ENCODE measurements at places on chromosomes 12 and 14.
A peak's percentile ranks its signal among the peaks of the same experiment; 100 is the strongest.

DNA sequence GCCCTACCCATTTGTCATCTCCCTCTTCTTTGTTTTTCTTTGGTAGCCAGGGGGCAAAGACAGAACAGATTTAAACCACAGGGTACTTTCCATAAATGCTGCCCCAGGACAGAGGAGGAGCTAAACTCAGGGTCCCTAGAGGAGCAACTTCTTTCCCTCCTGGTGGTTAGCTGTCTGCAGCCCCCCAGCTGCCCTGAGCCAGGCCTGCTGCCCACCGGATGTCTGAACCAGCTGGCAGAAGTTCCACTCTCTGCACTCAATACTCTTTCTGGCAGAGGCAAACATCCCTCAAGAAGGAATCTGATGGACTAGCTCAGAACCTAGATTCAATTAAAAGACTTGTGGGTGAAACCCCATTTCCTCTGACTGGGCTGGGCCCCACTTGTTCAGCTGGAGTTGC is 10.7 kb downstream of the VDR start:
- no peak for DNase-seq

DNA sequence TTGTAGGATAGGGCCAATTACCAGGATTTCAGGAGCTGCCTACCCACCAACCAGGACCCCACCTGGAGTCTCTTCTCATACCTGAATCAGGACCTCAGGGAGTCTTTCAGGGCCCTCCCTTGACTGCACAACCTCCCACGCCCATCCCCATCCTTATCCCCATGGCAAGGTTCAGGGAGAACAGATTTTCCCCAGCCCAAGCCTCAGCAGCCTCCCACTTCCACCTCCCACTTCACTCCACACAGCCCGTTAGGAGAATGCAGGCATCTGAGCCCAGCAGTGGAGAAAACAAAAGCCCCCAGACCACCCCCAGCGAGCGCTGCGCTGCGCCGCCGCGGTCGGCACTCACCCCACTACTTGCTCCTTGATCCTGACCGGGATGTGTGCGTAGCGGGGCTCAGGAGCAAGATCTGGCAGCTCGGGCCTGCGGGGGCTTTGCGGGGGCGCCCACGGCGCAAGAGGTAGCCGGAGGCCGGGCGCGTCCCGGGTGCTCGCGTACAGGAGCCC is 1.4 kb downstream of the B4GALNT1 start:
- DNase-seq: no peak

- no peak for DNase-seq
Observed at GRCh38 chr12:97223419-97223818, 239.2 kb upstream of the RMST start.

DNA sequence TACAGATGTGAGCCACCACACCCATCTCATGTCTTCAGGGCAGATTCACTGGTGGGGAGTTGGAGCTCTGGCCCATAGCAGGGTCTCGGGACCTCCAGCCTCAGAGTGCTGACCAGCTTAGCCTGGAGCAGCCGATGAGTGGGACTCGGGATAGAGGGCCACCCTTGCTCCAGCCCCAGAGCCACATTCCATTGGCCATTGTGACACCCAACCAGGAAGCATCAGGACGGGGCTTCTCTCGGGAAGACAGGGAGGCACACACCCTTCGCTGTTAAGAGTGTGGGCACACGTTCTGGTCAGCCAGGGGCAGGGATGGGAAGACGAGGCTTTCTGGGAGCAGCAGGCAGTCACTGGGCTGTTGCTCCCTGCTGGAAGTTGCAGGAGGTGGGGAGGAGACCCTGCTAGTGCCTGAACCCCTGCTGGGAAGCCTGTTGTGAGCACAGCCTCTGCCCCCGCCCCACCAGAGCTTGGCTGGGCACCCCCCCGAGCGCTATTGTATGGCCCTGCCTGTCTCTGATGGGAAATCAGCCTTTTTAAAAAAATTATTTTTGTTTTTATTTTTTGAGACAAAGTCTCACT is 1.6 kb downstream of the ADGRD1 start:
- no peak for DNase-seq

- DNase-seq: no peak
Observed at GRCh38 chr12:41188841-41189394, 798 bp downstream of the PDZRN4 start.

DNA sequence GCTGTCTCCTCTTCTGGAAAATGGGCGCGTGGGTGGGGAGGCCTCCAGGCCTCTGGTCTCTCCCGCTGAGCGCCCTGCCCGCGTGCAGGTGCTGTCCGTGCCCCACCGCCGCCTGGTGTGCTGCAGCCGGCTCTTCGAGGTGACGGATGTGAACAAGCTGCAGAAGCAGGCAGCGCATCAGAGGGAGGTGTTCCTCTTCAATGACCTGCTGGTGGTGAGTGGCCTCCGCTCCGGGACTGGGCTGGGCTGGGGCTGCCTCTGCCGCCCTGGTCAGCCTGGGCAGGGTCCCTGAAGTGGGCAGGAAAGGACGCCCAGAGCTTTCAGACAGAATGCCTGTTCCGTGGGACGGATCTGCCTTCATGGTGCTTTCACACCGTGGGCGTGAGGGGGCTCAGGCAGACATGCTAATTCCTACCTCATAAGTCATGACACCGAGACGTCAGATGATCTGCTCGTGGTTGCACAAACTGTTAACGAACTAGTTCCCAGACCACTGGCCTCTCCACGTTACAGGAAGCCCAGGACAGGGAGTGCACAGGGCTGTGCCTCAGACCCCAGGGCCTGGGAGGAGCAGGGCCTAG is 50.5 kb downstream of the SLC6A12 start:
- DNase-seq: no peak

DNA sequence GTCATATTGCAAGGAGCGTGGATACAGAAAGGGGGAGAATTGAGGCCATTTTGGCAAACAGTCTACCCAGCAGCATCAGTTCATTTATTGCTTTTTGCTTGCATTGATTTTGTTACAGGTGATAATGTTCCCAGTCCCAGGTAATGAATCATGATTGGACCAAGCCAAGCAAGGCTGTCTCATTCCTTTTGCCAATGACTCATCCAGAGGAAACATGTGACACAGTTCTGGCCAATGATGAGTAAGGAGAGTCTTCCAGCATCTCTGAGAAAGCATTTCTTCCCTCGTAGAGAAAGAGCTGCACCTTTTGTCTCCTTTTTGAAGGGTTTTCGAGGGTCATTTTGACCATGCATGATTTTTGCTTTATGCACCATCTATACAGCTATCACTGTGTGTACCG is 68.2 kb downstream of the SLC15A4 start:
- DNase-seq: no peak

DNA sequence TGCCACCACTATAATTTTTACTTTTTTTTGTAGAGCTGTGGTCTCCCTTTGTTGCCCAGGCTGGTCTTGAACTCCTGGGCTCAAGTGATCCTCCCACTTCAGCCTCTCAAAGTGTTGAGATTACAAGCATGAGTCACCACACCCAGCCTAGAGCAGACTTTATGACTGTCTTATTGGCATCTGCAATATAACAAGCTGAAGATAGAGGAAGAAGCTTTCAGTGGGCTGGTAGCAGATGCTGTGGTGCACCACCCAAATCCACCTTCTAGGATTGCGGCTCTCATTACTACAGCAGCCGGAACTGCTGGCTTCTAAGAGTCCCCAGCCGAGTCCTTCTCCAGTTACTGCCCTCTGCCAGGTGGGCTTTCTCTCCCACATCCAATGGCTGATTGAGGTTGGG is 7.6 kb upstream of the STK38L start:
- DNase-seq: no peak

DNA sequence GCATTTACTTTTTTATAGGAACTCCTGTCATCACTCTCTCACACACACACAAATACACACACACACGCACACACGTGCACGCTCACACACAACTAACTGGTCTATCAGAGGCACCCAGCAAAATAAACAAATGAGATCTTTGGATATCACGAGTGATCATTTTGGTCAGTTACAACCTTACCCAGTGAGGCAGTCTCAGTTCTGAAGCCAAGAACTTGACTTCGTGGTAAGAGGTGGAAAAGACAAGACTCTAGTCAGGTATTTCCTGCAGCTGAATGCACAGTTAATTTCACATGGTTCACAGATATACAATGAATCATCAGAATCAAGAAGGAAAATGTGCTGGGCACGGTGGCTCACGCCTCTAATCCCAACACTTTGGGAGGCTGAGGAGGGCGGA is 39.4 kb downstream of the ATF7 start:
- no peak for DNase-seq

GRCh38 chr12:62813031-62813829 is 121.7 kb downstream of the PPM1H start:
- DNase-seq: peak; percentile 59

GRCh38 chr14:51448831-51449670 is 202.7 kb upstream of the FRMD6 start:
- DNase-seq: no peak

- no peak for DNase-seq
Observed at GRCh38 chr14:90642244-90642717, 173.9 kb downstream of the TTC7B start.

DNA sequence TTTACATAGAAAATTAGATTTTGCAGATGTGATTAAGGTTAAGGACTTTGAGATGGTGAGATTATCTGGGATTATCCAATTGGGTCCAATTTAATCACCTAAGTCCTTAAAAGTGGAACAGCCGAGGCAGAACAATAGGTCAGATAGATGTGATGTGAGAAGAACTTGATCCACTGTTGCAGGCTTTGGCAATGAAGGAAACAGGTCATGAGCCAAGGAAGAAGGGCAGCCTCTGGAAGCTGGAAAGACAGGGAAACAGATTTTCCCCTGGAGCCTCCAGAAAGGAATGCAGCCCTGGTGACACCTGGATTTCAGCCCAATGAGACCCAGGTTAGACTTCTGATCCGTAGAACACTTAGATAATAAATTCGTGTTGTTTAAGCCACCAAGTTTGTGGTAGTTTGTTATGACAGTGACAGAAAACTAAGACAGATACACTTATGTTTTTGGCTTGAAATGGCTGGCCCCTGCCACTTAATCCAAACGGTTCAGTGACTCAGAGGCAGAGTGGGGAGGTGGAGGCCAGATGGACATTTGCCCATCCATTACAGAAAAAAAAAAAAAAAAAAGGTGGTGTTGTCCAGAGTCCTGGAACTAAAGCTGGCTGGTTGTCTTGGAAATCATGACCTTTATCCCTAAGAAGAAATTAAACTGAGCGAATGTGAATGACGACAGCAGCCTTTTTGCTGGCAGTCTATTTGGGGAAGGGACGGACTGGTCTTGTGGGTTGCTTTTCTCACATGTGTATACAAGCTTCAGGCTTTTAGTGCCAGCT is 181.9 kb upstream of the NRXN3 start:
- no peak for DNase-seq

GRCh38 chr12:111650912-111651311 is 34.8 kb downstream of the BRAP start:
- no peak for DNase-seq

DNA sequence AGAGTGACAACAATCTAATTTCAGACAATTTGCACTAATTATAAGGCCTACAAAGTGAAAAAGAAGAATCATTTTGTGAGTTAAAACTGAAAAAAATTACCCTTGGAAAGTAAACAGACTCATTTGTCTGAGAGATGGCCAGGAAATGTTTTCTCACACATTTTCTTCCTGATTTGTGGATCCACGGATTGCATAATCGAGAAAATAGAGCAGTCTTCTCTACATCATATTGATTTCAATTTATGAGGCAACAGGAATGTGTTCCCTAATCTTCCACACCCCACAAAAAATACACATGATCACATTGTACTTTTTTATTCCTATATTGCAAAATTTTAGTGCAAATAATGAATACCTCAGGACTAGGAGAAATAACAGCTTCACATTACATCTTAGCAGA is 160.8 kb downstream of the CCER1 start:
- no peak for DNase-seq

GRCh38 chr12:91636721-91637120 is 454.1 kb upstream of the DCN start:
- DNase-seq: no peak

DNA sequence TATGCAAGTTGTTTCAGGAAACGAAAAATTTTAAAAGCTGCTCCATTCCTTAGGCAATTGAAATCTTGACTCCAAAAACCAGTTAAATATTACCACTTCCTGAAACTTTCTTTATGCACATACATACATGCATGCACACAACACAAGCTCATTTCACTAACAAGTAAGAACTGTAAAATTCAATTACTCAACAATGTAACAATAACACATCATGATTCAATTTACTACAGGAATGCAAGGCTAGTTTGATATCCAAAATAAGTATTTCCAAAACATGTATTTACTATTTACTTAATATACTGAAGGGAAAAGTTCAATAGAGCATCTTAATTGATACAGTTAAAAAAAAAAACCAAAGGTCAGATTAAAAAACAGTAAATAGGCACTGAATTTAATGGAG is 19.6 kb downstream of the NAP1L1 start:
- no peak for DNase-seq

All from tibial nerve (tissue), 4 donors.